Activated CD4-positive, alpha-beta T cell treated with anti-CD3 and anti-CD28 coated beads, Interleukin-2, amount 50 U/mL, for 48 hours (primary cell): ENCODE measurements at places on chromosomes 16 and 17.

DNA sequence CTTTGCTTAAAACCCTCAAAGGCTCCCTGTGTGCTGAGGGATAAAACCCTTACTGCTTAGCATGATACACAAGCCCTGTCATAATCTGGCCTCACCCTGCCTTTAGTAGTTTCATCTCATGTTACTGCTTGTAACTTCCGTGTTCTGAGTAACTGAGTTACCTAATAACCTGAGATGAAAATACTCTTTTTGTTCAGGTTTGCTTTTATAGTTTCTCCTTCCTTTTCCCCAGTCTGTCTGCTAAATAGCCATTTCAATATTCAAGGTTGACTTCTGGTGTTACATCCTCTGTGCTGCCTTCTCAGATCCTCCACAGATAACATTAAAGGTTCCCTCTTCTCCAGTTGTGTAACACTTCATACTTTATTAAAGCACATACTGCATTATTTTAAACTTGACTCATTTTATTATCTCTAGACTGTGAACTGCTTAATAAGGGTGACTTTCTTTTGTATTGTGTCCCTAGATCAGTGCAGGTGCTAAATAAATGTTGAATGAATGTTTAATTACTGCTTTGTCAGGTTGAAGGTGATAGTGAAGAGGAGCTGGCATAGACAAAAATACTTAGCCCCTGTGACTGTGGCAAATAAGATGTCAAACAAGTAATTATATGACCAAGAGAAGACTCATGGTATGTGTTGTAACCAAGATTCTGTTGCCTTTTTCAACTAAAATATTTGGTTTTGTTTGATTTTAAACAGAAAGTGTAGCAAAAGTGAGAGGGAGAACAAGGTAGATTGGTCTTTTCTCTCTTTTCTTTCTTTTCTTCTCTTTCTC, 47.8 kb downstream of the NFAT5 start:
- DNase-seq, result no peak

GRCh38 chr17:66942451-66943264, 21.8 kb upstream of the CACNG4 start:
- no peak for DNase-seq

DNA sequence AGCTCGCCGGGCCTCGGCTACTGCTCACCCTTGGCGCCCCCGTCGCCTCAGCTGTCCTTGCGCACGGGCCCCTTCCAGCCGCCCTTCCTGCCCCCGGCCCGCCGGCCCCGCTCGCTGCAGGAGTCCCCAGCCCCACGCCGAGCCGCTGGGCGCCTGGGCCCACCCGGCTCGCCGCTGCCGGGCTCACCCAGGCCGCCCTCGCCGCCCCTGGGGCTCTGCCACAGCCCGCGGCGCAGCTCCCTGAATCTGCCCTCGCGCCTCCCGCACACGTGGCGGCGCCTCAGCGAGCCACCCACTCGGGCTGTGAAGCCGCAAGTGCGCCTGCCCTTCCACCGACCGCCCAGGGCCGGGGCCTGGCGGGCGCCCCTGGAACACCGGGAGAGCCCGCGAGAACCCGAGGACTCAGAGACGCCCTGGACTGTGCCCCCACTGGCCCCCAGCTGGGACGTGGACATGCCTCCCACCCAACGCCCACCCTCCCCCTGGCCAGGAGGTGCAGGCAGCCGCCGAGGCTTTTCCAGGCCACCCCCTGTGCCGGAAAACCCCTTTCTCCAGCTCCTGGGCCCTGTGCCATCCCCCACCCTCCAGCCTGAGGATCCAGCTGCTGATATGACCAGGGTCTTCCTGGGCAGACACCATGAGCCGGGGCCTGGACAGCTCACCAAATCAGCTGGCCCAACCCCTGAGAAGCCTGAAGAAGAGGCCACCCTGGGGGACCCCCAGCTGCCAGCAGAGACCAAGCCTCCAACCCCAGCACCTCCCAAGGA, 12.8 kb downstream of the MYO15A start:
- DNase-seq, result no peak

- DNase-seq, result no peak
Observed at GRCh38 chr16:4182581-4183236, 59.2 kb downstream of the SRL start.

- no peak for DNase-seq
Observed at GRCh38 chr17:9287306-9287705, 266.0 kb downstream of the NTN1 start.

- DNase-seq, result no peak
Observed at GRCh38 chr16:86157616-86158247, 258.8 kb downstream of the IRF8 start.

GRCh38 chr17:10745231-10745630, 15.4 kb upstream of the TMEM220 start:
- DNase-seq, result no peak

DNA sequence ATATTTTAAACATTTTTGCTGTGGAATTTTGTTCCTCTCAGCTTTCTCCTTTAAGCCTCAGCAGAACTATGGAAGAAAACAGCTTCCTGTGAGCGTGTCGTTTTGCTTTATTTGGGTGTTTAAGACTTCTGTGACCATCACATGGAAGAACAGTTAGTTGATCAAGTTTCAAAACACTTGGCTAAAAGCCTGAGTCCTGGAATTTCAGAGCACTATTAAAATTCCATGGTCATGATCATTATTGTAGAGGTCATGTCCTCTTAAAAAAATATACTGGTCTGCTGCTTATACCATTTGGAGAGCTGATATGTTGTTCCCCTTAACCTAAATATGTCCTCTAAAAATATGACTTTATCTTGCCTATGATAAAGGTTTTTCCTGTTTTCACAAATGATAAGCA, 12.6 kb upstream of the CDR2 start:
- DNase-seq, result no peak

DNA sequence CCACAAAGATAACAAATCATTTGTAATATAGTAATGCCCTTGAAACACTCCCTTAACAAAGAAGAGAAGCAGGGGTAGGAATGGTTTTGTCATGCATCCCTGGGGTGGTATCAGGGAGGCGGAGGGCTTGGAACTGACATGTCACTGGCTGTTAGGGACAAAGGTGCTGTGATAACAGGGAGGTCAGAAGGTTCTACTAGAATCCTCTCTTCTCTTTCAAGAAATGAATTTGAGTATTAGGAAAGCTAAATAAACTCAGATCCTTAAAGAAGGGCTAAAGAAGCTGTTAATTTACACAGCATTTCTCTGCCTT, 65.4 kb upstream of the ADAMTS18 start:
- no peak for DNase-seq

GRCh38 chr16:6913566-6913965, 419.1 kb upstream of the RBFOX1 start:
- DNase-seq, result no peak

DNA sequence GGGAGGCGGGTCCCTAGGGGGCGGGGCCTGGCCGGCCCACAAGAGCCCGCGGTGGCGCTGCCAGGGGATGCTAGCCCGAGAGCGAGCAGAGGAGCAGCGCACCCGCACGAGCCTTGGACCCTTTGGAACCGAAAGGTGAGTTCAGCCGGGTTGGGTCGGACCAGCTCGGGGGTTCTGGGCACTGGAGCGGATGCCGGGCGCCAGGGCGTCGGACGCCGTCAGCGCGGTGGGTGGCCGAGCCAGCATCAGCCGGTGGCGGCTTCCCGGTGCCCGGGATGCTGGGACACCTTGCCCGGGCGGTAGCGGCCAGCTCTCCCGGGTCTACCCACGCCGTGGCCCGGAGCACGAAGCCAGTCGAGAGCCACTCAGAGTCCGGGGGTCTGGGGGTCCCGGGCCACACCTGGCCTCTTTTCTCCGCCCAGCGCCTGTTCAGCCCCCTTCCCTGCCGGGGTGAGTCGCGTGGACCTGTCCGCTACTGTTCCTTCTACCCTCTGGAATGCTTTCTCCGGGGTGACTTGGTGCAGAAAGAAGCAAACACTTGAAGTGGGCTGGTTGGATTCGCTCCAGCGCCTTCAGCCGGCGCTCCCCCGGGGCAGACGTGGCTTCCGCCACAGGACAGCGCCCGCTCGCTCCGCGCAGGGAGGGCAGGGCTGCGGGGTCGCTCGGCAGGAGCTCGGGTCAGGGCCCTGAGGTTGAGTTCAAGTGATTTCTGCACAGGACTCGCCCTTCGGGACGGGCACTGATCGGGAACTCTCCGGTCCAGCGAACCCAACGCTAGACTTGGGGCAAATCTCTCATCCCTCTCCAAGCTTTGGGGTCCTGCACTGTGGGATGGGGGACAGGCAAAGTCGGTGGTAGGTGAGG, at the start of gene SCNN1G:
SCNN1G (plus strand) TSS at position 67 of the 864 bp plus-strand sequence. CDS start 3,527 bp downstream, outside the sequence.
- no peak for DNase-seq

GRCh38 chr16:10964891-10965326, 20.5 kb downstream of the CLEC16A start:
- DNase-seq, result peak; percentile 60

DNA sequence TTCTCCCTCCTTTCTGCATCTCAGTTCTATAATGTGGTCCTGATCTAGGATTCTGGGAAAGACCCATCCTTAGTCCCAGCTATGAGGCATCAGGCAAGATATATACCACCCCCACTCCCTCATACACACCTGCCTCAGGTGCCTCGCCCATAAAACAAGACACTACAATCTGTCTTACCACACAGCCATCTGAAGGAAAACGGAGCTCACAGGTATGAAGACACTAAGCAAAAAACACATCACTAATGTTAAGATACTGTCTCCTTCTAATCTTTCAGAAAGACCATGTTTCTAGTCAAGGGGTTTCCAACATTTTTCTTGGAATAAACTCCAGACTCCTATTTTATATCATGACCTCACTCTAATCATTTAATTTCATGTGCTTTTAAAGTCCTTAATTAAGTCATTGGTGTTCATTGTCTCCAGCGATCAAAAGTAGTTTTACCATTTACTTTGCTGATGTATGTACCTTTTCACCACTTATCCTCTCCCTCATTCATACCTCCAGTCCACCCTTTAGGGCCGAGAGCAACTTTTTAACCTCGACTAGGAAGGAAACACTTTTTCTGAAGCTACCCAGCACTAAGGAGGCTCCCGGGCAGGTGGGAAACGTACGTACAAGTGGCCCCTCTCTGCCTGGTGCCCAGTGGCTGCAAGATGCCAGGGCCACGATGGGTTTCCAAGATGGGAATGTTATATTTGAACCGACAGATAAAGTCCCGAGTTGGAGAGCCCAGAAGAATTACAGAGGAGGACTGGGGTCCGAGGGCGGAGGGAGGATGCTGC, 979 bp downstream of the MAP3K14 start:
- no peak for DNase-seq

- DNase-seq, result no peak
Observed at GRCh38 chr16:53632526-53632925, 71.1 kb downstream of the RPGRIP1L start.

- DNase-seq, result no peak
Observed at GRCh38 chr17:49915670-49916069, 53.3 kb upstream of the DLX4 start.

GRCh38 chr17:77444984-77445759, 304.4 kb downstream of the SEC14L1 start:
- peak; percentile 85 for DNase-seq

DNA sequence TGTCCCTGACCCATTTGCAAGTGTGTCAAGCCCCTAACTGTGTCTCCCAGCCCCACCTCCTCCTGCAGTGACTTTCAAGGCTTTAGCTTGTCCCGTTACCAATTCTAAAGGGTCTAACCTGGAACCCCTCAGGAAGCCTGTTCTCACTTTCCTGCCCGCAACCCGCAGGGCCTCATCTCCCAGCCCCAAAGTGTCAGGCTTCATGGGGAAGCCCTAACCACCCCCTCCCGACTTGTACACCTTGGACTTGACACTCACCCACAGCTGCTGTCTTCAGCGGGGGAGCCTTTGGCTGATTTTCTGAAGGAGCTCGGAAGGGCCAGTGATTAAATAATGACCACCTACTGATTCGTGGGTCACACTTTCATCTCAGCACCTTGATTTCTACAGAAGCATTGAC, 33.1 kb downstream of the NLRC5 start:
- DNase-seq, result no peak

GRCh38 chr16:80889779-80890359, 85.5 kb upstream of the CDYL2 start:
- no peak for DNase-seq

DNA sequence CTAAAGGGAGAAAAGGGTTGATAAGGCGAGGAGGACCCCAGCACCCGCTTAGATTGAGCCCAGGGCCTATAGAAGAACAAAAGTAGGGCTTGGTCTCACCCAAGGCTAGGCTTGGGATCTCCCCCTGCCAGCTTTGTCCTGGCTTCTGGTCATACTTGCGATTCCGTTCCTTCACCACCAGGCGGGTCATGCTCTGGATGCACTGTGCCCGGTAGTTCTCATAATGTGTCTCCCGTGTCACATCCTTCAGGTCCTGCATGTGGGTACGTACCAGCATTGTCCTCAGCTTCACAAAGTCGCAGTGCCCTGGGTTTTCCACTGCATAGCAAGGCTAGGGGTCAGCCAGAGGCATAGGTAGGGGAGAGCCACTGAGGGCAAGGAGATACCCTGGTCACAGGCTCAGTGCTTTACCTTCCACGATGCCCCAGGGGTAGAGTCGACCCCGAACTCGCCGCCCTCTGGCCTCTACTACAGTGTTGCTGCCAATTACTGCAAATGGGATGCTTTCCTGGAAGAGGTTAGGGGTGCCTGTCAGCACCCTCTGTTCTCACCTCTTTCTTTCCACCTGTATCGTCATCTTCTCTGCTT, 6.5 kb upstream of the MTMR4 start:
- DNase-seq, result no peak

DNA sequence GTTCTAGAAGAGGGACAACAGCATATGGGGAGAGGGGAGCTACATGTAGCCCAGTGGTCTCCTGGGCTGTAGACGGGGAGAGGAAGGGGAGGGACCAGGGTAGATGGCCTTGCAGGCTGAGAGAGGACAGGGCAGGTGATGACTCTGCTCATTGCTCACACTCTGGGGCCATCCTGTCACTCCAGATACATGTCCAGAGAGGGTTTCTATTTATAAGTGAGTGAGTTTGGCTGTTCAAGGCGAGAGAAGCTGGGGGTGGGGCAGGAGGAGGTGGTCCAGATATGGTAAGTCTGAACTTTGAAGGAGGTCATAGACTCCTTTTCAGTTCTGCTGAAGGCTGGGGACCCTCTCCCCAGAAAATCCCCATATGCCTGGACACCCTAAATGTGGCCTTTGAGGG, 22.2 kb downstream of the CACNA1G start:
- no peak for DNase-seq

GRCh38 chr16:1991948-1992703, 2.4 kb downstream of the SYNGR3 start:
- peak; percentile 96 for DNase-seq

DNA sequence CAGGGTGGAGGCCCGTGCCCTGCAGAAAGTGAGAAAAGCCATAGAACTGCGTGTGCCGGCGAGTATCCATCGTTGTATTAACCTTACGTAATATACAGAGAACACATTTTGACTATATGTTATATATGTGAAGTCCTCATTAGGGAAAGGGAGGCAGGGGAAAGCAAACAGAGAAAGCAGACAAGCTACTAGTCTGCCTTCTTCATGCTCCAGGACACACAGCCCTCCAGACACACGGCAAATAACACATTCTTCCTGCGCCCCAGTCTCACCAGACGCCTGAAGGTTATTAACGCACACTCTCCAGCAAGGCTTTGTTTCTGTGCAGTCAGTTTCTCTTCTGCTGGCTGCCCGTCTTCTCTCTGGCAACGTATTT, 28.8 kb downstream of the PRDM7 start:
- no peak for DNase-seq

GRCh38 chr17:43360739-43361505, 37.9 kb upstream of the ARL4D start:
- DNase-seq, result peak; percentile 89
